ENCODE measurements at places on chromosomes 7 and 10.
A peak's percentile ranks its signal among the peaks of the same experiment; 100 is the strongest.

DNA sequence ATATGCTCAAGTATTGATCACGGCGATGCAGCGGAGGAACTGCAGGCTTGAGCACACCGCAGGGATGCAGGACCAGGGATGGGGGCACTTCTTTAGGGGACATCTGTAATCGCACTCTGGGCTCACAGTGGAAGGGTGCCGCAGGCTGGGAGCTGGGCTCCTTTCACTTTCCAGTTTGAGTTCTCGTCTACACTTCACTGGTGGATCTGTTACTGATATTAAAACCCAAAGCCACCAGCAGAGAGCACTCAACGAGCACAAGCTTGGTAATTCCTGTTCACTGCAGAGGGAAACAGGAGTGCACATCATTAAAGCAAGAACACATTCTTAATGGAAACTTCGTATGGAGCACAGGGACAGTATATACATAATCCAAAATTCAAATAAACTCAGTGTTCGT, 91.3 kb downstream of the PARD3 start:
- no peak for DNase-seq

GRCh38 chr10:4038000-4038399, 253.0 kb upstream of the KLF6 start:
- no peak for DNase-seq

- DNase-seq = no peak
Observed at GRCh38 chr7:24717694-24718320, 39.5 kb downstream of the GSDME start.

DNA sequence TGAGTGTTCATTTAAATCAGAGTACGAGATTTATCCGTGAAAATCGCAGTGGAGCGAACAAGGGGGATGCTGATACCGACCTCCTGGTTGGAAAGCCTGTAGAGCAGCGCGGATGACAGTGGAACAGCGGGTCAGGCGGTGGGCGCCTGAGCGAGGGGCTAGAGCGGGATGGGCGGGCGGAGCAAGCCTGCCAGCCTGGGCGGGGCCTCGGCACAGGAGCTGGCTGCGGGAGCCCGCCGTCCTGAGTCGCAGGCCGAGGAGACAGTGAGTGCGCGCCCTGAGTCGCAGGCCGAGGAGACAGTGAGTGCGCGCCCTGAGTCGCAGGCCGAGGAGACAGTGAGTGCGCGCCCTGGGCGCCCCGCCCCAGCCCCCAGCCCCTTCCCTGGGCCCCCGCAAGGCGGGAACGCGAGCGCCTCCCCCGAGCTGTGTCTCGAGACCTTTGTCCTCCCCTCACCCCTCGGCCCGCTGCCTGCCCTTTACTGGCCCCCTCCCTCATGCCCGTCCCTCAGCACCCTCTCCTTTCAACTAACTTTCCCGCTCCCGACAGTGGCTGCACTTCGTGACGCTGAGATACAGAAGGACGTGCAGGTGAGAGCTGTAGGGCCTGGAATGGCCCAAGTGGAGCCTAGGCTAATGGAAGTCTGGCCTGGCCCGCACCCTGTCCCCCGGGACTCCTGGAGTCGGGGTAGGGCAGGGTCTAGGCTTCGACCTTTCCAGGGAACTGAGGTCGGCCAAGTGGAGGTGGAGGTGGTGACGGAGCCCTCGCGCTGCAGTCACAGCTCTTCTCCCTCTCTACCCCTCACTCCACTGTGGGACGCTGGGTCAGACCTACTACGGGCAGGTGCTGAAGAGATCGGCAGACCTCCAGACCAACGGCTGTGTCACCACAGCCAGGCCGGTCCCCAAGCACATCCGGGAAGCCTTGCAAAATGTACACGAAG, at the start of gene AS3MT:
TSS of gene AS3MT (plus strand) at position 213 of the 941 bp plus-strand sequence. CDS start at position 336, 123 bp downstream.
- no peak for DNase-seq

DNA sequence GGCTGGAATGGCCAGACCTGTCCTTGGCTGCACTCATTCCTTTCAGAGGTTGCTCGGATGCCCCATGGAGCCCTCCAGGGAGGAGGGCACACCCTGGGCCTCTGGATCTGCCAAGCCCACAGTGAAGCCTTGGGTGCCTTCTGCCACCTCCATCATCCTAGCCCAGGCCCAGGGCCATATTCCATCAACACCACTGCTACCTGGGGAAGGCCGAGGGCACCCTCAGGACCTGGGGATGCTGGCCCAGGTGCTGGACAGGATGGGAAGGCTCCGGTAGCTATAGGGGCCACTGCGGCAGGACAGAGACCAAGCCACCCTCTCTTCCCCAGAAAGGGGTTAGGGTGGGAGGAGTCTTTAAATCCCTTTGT, 810 bp downstream of the OPN4 start:
- DNase-seq = no peak

DNA sequence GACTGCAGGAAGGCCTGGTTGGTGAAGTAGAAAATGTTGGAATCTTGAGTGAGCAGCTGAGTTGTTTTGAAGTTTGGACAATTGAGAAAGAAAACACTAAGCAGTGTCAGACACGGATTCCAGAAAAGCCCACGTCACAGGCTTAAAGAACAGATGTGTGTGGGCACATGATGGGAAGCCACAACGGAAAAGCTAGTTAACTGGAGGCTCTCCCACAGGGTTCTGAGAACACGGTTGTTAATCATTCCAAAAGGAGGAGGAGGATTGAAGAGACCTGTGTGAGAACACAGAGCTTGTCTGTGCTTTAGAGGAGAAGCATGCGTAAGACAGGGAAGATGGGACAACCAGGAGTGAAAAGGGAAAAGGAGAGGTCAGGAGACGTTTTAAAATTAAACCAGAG, 42.6 kb downstream of the SHH start:
- DNase-seq = no peak

DNA sequence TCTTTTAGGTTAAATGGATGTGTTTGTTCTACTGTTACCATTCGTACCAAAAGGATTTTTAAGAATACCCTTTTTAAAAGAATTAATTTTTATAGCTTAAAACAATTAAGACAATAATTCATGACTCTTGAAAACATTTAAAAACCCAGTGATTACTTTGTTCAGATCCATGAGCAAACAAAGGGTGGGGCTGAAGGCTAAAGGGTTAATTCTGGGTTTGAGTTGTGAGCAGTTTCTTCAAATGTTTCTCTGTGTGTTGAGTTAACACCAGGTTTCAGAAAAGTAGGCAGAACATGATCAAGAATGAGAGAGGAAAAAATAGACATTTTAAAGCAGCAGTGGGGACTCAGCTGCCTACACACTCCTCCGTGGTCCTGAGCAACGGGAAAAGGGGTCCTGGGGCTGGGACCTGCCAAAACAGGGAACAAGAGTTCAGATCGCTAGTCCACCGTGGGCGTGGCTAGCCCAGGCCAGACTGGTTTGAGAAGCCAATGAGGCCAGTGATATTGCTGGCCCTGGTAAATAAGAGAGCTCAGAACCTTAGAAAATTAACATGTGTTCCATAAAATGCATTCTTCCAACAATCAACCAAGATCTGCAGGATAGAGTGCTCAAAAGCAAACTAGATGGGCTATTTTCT, 14.9 kb upstream of the EZH2 start:
- no peak for DNase-seq

DNA sequence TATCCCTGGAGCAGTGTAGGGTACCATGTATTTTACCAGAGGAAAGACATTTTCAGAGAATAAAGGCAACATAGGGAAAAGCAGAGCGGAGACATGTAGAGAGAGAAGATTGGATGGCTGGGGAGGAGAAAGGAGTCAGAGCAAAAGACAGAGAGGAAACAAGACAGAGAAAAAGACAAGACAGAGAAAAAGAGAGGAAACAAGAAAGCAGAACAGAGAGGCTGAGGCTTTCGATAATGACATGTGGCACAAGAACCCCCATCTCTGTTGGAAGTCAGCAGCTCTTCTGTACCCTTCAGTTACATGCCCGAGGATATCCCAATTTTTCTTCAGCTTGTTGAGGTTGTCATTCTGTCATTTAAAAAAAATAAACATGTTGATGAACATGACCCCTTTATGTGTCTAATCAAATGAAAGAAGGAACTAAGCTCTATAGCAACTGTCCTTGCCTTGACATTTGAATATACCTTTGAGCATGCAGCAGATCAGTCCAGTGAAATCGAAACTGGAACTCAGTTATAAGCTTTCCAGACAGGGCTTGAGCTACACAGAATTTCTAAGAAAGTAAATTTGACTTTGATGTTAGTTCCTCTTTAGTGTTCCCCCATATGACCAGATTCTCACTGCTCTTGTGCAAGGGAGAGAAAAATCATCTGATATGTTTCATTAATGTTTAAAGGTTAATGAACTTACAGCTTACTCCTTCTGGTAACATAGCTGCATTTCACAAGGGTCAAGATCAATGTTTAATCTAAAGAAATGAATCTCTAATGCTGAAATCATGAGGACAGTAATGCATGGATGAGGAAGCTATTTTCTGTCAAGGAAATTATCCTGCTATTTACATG, 75.1 kb upstream of the SP4 start:
- DNase-seq = peak; percentile 90

DNA sequence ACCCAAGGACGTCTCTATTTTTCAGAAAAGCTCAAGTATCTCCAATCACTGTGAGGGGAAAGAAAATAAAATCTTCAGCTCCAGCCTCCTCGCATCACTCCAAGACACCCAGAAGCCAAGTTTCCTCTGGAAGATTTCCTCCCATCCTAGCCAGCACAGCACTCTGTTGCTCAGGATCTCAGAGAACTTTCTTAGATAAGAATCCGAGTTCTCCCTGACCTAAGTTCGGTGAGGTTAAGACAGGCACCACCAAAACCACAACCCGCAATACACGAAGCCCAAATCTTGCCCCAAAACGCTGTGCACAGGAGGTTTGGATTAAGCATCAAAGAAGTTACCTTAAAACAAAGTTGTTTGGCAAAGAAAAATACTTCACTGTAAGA, 4.2 kb downstream of the FAM53B start:
- no peak for DNase-seq

DNA sequence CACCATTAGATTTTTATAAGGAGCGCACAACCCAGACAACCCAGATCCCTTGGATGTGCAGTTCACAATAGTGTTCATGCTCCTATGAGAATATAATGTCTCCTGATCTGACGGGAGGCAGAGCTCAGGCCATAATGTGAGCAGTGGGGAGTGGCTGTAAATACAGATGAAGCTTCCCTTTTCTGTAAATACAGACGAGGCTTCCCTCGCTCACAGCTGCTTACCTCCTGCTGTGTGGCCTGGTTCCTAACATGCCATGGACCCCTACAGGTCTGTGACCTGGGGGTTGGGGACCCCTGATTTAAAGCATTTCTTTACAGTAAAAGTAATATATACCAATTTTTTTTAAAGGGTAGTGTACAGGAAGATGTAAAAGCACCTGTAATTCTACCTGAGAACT, 33.2 kb downstream of the HELLS start:
- DNase-seq = no peak

DNA sequence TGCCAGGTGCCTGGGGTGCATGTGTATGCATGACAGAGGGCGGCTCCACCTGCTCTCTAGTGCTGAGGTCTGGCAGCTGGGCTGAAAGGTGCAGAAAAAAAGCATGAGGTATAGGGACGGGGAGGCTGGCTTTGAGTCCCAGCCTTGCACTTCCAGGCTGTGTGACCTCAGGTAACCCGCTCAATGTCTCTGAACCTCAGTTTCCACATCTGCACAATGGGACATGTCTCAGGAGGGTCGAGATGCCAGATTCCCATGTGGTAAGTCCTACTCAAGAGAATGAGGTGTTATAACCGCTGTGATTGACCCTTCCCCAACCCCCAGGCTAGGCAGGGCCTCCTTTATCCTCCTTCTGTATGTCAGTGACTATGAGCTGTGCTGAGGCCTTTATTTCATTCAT, 48.8 kb downstream of the ARHGAP22 start:
- no peak for DNase-seq

- DNase-seq = no peak
Observed at GRCh38 chr7:43076606-43077005, 35.8 kb upstream of the HECW1 start.

GRCh38 chr7:85750454-85750949, 563.6 kb upstream of the SEMA3D start:
- no peak for DNase-seq

DNA sequence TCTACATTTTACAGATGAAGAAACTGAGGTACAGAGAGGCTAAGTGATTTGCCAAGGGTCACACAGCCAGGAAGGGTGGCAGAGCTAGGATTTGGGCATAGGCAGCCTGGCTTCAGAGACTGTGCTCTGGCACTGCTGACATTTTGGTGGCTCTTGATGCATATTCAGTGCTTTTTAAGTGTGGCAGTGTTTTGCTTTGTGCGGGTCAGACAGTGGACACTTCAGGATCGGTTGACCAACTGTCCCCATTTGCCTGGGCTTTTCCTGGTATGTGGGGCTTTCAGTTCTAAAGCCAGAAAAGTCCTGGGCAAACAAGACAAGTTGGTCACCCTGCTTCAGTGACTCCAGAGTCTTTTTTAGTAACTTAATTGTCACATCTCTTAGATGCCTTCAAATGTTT, 35.0 kb downstream of the SUFU start:
- DNase-seq = no peak

GRCh38 chr7:133115596-133115995, 33.7 kb upstream of the CHCHD3 start:
- DNase-seq = no peak

- no peak for DNase-seq
Observed at GRCh38 chr10:13674645-13675588, 88.2 kb downstream of the PRPF18 start.

- DNase-seq = peak; percentile 26
Observed at GRCh38 chr10:6014241-6014761, 37.0 kb upstream of the IL15RA start.

DNA sequence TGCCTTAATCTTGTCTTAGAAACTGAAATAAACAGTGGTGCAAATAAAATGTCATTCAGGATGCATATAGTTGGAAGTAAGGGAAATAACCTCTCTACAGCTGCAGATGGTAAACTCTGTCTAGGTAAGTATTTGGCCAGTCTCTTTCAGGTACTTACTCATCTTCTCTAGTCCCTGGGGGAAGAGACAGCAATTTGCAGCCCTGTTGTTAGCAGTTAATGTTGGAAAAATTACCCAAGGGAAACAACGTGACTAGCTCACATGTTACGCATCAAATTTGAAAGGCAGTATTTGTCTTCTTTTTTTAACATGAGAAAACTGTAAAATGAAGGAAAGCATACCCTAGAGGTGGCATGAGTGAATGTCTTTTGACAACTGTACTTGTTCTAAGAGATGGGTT, 3.2 kb upstream of the HUS1 start:
- DNase-seq = no peak

DNA sequence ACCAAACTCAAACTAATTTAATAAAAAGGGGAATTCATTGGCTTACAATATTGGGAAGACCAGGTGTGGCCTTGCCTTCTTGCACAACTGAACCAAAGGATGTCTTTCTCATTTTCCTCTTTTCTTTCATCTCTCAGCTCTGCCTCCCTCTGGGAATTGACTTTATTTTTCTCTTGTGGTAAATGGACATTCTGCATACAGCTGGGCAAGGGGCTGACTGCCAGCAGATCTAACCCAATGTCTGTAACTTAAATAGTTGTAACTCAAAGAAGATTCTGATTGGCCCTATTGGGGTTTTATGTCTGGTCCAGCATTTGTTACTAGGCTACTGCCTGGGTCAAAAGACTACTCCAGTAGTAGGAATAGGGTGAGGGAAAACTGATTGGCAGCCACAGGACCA, 15.3 kb downstream of the PTTG1IP2 start:
- no peak for DNase-seq

DNA sequence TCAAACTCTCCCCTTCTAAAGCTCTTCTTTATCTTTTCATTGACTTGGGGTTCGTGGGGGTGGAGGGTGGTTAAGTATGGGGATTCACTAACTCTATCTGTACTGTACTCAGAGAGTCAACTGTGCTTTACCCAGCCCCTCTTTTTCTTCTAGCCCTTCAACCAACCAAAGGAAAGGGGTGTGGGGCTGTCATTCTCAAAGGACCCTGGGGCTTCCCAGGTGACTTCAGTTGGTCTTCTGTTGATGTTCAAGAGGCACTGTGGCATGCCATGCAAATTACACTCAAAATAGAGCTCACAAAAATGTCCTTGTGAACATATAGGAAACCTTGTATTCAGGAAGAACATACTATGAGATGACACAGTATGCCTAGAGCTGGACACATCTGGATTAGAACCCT, 16.9 kb upstream of the RHOBTB1 start:
- DNase-seq = no peak
